ENCODE measurements at places on chromosomes 2 and 18. TPM values are rescaled to one million over a fixed set of nuclear protein-coding genes. Genes with fewer than 3 reads are reported as not detected.

DNA sequence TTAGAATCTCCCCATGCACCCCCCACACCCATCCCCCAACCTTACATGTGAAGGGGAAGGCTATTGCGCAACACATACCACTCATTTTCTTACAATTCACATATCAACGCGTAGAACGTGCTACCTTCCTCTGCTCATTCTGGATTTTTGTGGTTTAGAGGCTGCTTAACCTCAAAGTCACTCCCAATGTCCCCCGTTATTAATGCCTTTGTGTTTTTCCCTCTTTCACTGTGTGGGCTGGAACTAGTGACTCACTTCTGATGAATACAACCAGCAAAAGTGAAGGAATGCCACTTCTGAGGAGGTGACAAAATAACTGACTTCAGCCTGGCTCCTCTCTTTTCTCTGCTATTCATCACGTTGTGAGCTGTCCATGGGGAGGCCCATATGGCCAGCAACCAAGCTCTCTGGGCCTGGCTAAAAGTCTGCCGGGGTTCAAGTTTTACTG, 342.5 kb upstream of the NXPH2 start:
- peak; percentile 45 for DNase-seq

DNA sequence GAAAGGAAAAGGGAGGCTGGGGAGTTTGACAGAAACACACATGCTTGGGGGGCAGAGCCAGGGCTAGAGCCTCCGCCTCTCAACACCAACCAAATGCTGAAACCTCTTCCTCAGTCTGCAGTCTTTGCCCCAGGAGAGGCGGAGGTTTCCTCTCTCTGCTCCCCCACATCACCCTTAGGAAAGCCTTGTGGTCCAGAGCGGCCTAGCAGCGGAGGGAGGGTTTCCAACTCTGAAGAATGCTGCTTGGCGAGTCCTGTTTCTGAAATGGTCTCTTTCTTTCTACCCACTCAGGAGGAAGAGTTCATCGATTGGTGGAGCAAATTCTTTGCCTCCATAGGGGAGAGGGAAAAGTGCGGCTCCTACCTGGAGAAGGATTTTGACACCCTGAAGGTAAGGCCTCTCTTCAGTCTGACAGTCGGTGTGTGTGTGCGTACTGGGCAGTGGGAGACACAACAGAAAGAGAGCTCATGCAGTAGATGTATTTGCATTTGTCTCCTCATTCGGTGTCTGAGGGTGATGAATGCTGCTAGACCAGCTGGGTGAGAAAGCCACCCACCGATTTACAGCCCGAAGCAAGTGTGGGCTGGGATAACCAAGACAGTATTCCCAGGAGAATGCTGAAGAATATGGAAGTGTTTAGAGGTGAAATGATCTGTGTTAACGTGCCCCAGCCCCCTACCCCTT, 190.5 kb downstream of the DYSF start:
- DNase-seq, result no peak

Gene CDC42EP3
- total RNA-seq, result 8.5 TPM

DNA sequence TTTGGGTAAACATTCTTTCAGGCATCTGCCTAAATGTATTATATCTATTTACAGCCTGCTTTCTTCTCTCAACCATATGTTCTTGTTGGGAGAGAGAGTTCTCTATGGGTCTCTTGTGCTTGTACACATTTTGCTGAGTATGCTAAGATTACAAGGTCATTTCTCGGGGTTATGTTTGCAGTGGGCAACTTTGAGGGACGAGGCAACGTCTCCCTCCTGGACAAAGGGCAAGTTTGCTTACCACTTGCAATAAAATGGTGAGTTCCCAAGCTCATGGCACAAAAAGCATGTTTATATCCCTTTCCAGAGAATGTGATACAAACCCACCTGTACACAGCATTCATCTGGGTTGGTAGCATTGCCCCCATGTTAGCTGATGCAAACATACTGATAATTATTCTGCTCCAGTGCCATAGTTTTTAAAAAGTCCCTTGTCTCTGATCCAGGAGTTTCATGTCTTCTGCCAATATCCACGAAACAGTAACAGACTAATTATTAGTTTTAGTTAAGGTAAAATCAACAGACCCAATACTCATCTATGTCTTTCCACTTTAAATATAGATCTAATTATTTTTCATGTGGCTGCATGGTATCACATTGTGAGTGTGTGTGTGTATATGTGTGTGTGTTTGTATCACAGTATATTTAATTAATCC, 84.2 kb upstream of the MAPK4 start:
- no peak for DNase-seq

Data from H4 (cell line).